ENCODE measurements at places on chromosomes 2 and 18.

- peak; percentile 26 for DNase-seq
Measured at GRCh38 chr2:25252291-25253152, 84.1 kb upstream of the POMC start.

- DNase-seq: peak; percentile 75
Measured at GRCh38 chr2:105261061-105261460, 19.5 kb downstream of the GPR45 start.

DNA sequence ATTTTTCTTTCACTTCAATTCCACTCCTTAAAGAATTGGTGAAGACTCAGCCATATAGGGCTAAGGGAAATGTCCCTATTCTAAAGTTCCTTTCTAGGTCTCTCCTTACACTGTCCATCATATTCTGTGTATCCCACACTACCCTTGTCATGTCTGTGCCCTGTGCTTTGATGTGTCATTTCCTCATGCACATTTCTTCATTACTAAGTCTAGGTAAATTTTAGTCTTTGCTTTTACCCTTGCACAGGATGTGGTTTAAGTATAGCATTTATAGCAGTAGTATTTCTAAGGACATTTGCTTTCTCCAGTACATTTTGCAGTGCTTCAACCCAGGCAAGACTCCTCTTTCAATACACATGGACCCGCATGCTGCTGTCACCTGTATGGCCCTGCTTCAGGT is 221.5 kb upstream of the ACVR2A start:
- DNase-seq: no peak

DNA sequence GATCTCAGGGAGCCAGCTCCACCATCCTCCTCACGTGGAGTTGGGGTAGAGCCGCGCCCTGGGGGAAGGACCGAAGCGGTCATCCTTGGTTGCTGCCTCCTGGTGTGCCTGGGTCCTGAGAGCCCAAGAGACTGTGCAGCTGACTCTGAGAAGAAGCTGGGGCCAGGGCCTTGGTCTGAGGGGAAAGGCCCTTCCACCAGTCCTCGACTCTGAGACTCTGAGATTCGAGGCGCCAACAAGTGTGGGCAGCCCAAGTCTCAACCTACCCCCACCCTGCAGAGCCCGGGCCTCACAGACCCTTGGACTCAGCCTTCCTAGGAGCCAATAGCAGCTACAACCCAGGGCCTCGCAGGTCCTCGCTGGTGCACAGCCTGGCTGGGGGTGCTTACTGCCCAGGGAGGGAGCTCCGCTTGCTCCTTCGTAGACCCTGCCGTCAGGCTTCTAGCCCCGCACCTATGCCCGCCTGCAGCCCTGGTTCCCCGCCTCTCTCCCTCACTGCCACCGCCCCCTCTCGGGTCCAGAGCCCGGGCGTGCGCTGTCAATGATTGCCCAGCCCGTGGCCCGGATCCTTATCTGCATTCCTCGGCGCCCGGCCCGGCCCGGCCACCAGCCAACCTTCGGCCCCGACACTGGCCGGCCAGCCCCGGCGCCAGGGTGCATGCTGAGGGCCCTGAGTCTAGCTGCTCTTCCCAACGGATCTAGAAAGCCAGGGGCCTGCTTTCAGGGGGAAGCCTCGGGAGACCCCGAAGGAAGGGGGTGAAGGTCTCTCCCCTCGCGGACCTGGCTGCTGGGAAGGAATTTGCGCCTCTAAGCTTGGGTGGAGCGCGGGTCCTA is 2.0 kb downstream of the IHH start:
- no peak for DNase-seq

GRCh38 chr2:40173276-40173675 is 278.6 kb downstream of the SLC8A1 start:
- no peak for DNase-seq

- no peak for DNase-seq
Measured at GRCh38 chr2:221810245-221810644, 238.1 kb upstream of the EPHA4 start.

DNA sequence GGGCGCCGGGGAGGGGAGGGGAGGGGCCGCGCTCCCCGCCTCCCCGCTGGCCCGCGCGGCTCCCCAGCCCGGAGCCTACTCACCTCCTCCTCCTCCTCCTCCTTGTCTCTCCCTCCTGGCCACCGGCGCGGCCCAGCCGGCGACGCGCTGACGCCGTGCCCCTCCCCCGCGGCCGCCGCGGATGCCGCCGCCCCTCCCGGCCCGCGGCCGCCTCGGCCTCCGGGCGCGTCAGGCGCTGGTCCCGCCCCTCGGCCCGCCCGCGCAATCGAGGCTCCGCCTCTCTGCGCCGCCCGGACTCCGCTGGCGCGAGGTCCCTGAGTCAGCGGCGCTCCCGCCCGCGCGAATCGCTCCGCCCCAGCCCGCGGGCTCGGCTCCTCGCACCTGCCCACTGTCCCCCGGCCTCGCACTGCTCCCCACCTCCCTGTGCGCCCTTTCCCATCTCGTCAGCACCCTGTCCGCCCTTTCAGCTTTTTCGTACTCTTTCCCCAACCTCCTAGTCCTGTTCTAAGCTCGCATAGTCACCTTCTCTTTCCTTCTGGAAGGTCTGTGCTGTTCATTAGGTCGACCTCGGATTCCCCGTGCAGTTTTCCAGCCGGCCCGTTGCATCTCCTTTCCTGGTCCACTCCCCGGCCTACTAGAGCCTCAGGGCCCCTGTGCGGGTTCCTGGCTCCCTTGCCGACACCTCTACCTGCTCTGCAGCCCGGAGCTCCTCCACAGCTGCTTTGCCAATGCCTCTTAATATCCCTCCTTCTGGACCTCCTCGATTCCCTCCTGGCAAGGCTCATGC is 187.4 kb downstream of the ZEB2 start:
- DNase-seq: peak; percentile 77

- no peak for DNase-seq
Measured at GRCh38 chr2:38123911-38124310, 48.0 kb upstream of the CYP1B1 start.

GRCh38 chr2:47662552-47662951 is 120.4 kb upstream of the MSH6 start:
- no peak for DNase-seq

DNA sequence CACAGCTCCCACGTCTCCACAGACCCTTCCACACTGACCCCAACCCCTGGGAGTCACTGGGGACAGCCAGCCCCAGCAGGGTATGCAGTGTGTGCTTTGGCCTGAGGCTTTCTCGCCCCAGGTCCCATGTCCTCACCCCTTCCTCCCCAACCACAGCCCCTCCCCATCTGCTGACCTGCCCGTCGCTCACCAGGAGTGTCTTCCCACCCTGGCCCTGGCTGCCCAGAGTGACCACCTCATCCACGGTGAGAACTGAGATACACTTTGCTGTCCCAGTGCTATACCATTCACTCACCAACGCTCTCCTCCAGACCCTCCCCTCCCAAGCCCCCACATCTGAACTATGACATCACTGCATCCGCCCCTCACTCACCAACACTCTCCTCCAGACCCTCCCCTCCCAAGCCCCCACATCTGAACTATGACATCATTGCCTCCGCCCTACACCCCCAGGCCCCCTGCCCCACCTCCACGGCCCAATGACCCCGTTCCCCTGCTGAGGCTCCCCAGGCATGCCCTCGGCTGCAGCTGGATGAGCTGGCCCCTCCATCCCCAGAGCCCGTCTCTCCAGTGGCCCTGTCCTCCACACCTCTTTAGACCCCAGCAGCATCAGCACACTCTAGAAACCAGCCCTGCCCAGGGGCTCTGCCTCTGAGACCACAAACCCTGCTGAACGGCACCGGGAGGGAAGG is 55.2 kb downstream of the ANKMY1 start:
- DNase-seq: no peak

- DNase-seq: no peak
Measured at GRCh38 chr2:100840519-100840918, 20.6 kb downstream of the NPAS2 start.

- no peak for DNase-seq
Measured at GRCh38 chr18:23793051-23793450, 103.8 kb downstream of the LAMA3 start.

DNA sequence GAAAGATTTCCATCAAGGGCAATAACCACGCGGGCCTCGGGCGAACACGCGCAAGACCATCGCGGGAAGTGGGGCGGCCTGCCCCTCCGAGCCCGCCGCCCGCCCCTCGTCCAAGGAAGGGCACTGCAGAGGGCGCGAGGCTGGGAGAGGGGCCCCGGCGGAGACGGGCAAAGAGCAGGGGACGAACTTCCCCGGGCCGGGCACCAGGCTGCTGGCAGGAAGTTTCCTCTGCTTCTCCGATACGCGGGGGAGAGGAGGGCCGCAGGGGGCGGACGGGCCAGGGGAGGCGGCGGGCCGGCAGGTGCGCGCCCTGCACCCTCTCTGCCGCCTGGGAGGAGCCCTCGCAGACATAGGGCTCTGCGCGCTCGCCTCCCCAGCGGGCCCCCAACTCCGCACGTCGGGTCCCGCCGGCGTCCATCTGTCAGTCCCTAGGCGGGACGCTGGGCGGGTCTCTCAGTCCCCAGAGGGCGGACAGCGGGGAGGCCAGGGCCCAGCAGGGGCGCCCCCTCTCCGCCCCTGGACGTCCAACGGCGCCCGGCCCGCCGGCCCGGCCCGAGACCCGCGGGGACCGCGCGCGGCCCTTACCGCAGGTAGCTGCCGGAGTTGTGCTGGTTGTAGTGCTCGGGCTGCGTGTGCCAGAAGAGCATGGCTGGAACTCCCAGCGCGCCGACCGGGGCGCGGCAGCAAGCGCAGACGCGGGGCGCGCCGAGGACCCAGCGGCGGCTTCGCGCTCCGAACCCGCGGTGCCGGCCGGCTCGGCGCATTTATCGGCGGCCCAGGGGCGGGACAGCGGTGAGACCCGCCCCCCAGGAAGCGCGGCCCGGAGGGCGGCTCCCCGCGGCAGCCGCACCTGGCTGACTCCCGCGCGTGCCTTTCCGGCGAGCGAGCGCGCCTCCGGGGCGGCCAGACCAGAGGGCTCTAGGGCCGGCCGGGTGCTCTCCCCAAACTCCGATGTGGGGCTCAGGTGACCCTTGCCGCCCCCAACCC is at the start of gene TFCP2L1:
Gene TFCP2L1, minus strand, starts transcription at position 740 of the 987 bp plus-strand sequence. Its CDS starts 93 bp downstream, at position 647.
- no peak for DNase-seq

GRCh38 chr2:149125031-149125725 is 86.7 kb downstream of the LYPD6B start:
- DNase-seq: no peak

DNA sequence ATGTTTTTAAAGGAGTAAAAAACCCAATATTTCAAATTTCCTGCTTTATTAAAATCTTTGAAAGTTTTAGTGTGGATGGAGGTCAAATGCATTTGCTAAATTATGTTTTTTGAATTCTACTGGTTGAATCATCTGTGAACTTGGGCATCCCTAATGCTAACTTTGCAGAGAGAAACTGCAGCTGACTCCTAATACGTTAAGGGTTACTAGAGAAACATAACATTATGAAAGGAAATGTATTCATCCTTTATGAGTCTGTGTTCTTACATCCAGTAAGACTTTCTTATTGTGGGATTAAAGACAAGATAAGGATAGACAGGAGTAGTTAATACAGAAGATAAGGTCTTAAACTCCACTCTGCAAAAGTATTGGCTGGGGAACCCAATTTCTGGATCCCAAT is 140.6 kb downstream of the FAM124B start:
- DNase-seq: peak; percentile 29

All from stromal cell of bone marrow (primary cell).